ENCODE measurements at places on chromosomes 2 and 18. TPM values are rescaled to one million over a fixed set of nuclear protein-coding genes. Genes with fewer than 3 reads are reported as not detected.

Gene HOXD4
- total RNA-seq, result not detected

Gene FSHR
- total RNA-seq, result not detected

Gene SPATS2L
- total RNA-seq, result 1.7 TPM

Gene EPAS1
- total RNA-seq, result 1.2 TPM

Gene SIX3
- not detected for total RNA-seq

Gene SEPTIN2
- 303 TPM for total RNA-seq

Gene CPO
- total RNA-seq, result not detected
